G401 (cell line): ENCODE measurements at places on chromosomes 4 and X.

GRCh38 chr4:35982318-35982717 is 262.0 kb downstream of the ARAP2 start:
- no peak for DNase-seq

DNA sequence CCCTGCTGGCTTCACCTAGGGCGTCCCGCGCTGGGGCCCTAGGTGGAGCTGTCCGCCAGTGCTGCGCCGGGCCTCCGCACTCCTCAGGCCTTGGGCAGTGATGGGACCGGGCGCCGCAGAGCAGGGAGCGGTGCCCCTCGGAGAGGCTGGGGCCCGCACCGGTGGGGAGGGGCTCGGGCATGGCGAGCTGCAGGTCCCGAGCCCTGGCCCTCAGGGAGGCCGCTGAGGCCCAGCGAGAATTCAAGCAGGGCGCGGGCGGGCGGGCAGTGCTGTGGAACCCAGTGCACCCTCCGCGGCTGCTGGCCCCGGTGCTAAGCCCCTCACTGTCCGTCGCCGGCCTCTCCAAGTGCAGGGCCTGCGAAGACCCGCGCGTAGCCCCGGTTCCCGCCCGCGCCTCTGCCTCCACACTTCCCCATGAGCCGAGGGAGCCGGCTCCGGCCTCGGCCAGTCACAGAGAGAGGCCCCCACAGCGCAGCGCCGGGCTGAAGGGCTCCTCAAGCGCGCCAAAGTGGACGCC is 565.1 kb upstream of the NDST4 start:
- DNase-seq, result no peak

DNA sequence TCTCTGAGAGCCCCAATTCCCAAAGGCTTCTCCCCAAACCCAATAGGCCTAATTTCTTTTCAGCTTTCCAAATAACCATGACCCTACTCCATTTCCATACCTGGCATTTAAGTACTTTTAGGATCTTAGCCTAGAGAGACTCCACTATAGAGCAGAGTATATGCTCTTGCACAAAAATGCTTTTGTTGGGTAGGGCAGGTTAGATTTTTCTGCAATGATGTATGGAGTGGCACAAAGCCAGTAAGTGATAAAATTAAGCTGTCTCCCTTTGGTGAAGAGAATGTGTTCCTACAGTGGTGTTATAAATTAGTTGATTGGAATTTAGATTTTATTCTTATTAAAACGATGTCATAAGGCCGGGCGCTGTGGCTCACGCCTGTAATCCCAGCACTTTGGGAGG is 124.9 kb downstream of the INPP4B start:
- DNase-seq, result no peak

- peak; percentile 78 for DNase-seq
Measured at GRCh38 chrX:103376118-103376978, at the start of gene BEX3. Gene BEX3 (plus strand): TSS chrX:103376538. CDS start chrX:103377522, 984 bp downstream.

DNA sequence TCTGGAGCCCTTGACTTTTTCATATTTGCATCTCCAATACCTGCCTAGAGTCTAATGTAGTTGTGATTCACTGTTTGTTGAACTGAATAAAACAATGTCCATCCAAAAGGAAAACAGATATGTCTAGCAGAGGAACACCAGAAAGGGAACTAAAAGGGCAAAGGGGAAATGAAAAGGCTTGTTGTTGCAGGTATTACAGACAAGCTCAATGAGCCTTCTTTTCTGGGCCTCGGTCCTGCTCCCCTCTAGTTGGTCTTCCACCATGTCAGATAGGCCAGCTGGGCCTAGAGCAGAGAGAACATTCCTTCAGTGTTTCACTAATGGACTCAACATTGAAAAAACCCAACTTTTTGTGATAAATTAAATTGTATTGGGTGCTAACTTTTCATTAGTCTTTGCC is 55.4 kb downstream of the ZFX start:
- no peak for DNase-seq

DNA sequence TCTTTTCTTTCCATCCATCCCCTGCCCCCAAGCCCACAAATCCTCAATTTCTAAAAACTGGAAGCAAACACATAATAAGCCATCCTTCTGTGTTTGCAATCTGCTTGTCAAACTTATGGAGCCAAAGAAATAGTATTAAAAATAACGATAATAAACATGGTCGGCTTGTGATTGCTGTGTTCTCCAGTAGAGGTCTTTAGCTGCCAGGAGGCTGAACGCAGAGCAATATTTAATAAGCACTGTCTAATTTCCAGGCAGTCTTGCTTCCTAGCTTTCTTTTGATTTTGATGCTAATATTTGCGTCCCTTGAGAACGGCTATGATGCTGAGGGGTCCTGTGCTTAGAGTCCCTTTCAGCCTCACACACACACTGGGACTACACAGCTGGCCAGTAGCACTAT is 3.2 kb upstream of the HELT start:
- DNase-seq, result no peak

GRCh38 chrX:71315917-71316316 is 14.4 kb downstream of the ITGB1BP2 start:
- no peak for DNase-seq

DNA sequence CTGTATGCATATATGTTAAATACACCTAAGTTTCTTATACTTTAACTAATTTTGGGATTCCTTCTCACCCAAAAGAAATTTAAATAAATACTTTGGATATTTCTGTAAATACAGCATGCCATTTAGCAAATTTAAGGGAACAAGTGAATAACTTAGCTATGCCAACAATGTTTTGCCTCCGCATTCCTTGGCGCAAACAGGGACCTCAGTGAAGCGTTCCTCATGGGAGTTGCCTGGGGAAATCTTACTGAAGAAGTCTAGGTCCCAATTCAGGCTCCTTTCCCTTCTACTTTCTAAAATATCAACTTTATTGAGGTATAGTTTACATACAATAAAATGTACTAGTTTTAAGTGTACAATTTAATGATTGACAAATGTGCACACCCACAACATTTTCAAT is 25.0 kb downstream of the COL4A5 start:
- DNase-seq, result no peak

DNA sequence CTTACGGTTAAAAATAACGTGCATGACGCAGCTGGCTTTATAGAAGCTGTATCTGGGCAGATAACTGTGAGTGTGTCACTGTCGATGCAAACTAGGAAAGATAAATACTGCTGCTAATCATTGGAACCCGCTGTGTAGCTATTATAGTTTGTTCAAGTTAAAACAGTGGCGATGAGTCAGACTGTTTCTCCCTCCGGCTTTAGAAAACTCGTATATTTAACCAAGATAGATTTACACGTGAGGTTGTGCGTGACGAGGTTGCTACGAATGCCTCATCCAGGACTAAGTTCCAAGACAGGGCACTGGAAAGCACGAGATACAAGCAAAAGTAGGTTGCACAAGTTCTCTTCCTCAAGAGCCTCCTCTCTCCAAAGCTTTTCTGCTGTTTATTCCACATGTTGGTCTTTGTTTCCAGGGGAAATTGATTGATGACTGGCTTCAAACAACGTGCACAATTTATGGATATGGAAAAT is 270.7 kb downstream of the FBXW7 start:
- DNase-seq, result no peak

DNA sequence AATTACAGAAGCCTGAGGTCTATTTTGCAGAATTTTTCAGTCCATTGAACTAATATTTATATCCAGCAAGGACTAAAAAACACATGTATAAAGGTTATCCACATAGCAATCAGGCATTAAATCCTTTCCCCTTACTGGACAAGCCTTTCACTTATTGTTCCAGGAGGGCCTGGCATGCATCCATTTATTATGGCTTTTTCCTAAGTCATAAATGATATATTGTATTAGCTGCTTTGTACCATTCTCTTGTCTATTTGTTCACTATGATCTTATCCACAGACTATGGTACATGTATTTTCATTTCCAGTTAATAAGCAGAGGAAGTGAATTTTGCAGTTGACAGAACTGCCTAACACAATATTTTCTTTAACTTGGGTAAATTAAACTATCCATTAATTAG is 105.4 kb upstream of the ANK2 start:
- no peak for DNase-seq

GRCh38 chr4:114267976-114268375 is 288.5 kb upstream of the ARSJ start:
- DNase-seq, result no peak

- no peak for DNase-seq
Measured at GRCh38 chrX:497186-498014, 110.7 kb upstream of the PPP2R3B start.

DNA sequence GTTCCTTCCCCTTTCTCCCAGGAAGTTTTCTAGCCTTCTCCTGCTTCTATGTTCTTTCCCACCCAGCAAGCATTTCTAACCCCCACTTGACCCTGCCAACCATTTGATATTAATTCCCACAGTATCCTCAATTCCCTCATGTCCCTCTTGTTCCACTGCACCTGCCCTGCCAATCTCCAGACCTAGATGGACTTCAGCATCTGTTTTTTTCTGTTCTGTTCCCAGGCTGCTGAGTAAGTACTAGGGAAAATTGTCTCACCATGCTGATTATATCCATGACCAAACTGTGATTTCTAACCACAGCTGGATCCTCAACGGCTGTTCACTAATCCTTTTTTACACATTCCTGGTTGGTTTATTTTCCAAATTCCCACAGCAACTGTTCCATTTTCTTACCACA is 37.7 kb downstream of the CLCN5 start:
- no peak for DNase-seq

DNA sequence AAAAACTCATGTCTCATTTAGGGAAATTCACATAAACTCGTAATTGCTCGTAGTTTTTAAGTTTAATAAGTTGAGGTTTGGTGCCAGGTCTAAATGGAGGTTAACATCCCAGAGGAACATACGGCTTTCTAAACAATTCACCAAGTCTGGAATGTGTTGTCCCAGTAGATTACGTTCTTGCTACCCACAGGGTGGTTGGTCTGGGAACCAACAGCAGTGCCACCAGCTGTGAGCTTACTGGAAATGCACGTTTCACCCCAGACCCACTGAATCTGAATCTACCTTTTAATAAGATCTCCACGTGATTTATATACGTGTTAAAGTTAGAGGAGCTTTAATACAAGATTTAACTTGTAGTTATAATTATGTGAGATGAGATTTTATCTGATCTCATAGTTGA is 134.3 kb downstream of the BMPR1B start:
- DNase-seq, result no peak

DNA sequence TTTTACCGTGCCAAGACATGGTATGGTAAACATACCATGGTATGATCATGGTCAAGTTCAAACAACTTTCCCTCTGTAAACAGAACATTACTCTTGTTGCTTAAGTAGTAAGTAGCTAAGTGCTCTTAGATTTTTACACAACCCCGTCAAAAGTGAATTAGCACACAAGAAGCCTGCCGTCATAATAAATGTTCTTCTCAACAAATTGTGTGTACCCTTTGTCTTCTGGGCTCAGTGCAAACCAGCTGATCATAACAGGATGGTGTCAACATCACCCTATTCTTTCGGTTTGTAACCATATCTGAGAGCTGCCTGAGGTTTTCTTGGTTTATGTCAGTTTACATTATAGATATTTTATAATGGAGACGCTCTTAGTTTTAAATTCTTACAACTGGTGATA is 28.8 kb downstream of the MSL3 start:
- no peak for DNase-seq

- DNase-seq, result peak; percentile 33
Measured at GRCh38 chr4:145216535-145216934, 36.1 kb upstream of the OTUD4 start.

DNA sequence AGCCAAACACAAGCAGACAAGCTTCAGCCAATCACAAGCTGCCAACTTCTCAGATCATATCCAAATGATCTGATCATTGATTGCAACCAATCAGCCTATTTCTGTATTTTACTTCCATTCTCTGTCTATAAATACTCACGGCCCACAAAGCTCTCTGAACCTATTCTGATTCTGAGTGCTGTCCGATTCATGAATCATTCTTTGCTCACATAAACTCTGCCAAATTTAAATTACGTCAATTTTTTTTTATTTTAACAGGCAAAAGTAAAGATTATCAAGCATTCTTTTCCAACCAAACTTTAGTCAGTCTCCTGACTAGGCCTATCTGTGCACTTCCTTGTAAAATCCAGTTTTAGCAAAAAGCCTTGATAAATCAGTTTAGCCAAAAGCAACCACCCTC is 1.8 kb upstream of the TCEANC start:
- DNase-seq, result no peak

GRCh38 chr4:70062000-70062399 is 11.8 kb downstream of the HTN1 start:
- DNase-seq, result no peak

- DNase-seq, result peak; percentile 74
Measured at GRCh38 chr4:96913441-96914080, 1073.7 kb downstream of the PDHA2 start.

GRCh38 chr4:56003606-56004005 is 54.9 kb downstream of the CEP135 start:
- DNase-seq, result no peak

DNA sequence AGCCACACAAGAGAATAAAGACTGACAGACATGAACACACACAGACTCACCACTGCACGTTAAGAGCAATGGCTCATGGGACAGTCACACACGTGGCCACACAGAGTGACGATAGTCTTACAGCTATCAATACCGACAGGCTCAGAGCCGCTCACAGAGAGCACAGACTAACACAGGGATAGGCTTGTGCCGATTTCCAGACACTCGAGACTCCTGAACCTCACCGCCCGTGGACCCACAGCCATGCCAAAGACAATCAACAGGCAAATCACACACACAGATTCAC is 716 bp upstream of the SLC38A5 start:
- DNase-seq, result no peak

- DNase-seq, result no peak
Measured at GRCh38 chr4:181017038-181017437, 1226.2 kb upstream of the TENM3 start.

DNA sequence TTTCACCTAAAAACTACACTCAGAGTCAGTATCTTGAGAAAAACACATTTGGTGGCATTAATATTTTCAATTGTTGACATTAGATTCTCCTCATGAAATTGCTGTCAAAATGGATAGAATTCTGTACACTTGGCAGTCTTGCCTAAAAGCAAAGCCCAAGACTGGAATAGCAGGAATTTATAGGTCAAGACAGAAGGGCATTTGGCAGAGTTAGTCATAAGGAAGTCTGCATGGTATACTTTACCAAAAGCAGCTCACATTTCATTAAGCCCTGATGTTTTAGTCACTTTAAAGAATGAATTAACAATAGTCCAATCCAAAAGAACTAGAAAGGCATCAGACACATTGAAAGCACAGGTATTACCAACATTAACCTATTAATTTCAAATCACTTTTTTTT is 7.1 kb downstream of the CCDC160 start:
- DNase-seq, result no peak

GRCh38 chrX:68721991-68722860 is 74.8 kb downstream of the STARD8 start:
- no peak for DNase-seq

DNA sequence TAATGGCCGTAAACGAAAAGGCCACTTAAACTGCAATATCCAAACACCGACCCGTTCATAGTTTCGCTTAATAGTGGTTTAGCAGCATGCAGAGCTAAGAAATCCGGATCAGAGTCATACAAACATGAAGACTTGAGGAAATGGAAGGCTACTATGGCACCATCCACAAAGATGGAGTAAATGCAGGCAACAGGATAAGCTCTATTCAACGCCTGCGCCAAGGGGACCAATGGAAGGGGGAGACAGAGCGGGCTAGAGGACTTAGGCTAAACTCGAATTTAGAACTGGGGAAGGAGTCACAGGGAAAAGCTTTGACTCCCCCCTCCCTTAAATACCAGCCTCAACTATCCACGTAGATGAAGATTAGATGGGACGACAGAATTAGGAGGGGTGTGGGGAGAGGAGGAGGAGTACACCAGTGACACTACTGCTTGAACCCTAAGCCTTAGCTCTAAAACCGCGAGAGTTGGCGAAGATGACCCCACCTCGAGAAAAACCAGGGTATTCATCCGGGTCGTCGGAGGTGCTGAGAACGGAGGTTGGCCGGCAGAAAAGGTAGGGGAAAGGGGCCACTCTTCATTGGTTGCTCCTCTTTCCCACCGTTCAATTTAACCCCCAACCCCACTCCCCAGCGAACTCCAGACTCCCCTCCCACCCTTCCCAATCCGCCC is 3.5 kb downstream of the HUWE1 start:
- peak; percentile 36 for DNase-seq
